ENCODE measurements at places on chromosomes 4 and X.

DNA sequence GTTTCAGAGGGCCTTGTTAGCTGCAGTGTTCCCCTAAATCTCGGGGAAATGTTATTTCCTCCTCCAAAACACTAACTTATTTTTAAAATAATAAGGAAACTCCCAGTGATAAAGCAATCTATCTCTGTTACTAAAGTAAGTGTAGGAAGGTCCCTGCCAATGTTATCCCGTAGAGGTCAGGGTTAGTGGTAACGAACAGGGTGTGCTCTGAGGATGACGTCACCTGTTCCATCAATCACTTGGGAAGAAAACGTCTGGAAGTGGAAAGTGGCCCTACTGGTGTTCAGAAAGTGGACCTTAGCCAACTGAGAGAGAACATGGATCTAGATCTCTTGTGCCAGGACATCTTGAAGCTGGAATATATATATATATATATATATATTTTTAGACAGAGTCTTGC, 249.5 kb downstream of the BCOR start:
- no peak for DNase-seq

GRCh38 chrX:24415921-24416320, 49.2 kb upstream of the PDK3 start:
- no peak for DNase-seq

DNA sequence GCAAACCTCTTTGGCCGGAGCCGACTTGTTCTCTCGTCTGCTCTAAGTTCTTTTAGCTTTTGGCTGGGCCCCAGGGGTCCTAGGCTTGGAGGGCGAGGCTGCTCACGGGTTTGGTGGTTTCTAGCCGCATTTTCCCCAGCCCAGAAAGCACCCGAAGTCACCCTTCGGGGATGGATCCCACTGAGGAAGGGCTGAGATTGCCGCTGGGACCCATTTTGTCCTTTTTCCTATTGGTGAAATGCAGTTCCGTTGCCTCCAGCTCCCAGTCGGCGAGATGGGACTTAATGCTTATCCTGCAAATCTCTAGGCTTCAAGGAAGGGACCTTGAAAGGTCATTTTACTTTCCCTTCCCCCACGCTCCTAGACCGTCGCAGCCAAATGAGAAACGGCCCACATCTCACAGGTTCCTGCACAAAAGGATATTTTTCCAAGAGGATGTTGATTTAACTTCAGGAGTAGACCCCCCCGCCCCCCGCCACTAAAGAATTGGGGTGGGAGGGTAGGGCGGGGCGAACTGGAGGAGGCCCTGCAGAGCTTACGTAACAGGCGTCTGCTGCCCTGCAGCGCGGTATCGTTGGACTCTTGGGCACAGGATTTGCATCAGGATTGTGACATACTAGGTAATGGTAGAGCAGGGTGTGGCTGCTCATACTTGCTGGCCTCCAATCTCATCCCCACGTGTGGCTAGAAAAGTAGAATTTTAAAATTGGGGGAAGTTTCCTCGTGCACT, 564 bp downstream of the PGK1 start:
- no peak for DNase-seq

DNA sequence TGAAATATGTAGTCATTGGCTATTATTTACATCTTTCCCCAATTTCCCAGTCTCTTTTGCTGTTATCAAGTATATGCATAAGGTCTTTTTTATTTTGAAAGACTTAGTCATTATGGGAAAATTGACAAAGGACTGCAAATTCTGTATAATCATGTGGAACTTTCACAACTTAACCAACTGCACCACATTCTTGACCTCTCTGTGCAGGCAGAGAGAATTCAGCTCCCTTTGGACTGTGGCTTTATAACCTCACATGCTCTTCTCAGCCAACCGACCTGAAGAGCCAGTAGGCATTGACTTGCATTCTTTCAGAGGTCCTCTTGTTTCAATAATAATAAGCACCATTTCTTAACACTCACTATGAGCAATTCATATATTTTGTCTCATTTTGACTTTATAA, 66.9 kb downstream of the ANXA3 start:
- no peak for DNase-seq

DNA sequence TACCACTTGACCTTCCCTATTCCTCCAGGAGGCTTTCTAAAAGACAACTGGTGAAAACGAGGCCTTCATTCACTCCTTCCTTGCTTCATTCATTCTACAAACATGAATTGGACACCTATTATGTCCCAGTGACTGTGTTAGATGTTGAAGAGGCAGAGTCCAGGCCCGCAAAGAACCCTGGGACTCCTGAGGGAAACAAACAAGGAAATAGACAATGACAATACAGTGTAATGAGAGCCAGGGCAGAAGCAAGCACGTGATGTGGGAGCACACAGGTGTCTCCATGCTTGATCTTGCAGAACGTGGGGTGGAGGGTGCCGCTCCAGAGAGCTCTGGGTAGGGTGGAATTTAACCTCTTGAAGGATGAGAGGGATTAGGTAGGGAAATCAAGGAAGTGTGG, 137.6 kb upstream of the KLF3 start:
- no peak for DNase-seq

Measured in stimulated activated CD4-positive, alpha-beta T cell treated with anti-CD3 and anti-CD28 coated beads, Interleukin-2, amount 100 ng/mL, for 4 hours (primary cell).